DMS 273 treated with DMSO at 0.1 percent for 48 hours (cell line): ENCODE measurements at places on chromosomes 1 and 21.

- DNase-seq = no peak
These were observed 1.8 kb upstream of the CDA start for GRCh38 chr1:20586953-20587660.

GRCh38 chr21:43211072-43211759, 42.4 kb downstream of the CRYAA start:
- DNase-seq = no peak

GRCh38 chr1:98177751-98178150, 256.9 kb upstream of the DPYD start:
- DNase-seq = no peak

DNA sequence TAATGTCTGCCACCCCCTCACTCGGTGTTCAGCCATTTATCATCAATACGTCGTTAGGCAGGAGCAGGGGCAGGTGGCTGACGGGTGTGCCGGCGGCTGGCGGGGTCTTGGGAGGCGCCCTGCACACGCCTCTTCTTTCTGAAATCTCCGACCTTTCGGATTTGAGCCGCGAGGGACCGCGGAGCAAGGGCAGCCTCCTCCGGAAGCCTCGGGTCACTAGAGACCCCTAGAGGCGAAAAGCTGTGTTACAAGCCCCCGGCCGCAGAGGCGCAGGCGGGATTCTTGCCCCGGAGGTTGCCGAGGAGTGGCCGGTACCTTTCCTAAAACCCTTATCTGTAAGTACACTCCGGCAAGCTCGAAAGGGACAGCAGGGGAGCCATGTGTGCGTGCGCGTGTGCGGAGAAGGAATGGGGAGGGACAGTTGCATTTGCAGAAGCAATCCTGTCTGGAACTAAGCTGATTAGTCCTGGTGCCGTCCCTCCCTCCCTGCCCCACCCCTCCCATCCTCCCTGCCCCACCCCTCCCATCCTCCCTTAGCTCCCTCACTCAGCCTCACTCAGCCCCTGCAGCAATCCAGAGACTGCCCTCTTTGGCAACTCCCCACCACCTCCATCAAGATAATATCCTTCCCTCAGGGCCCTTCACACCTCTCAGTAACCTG, 11.0 kb downstream of the BRINP2 start:
- no peak for DNase-seq

DNA sequence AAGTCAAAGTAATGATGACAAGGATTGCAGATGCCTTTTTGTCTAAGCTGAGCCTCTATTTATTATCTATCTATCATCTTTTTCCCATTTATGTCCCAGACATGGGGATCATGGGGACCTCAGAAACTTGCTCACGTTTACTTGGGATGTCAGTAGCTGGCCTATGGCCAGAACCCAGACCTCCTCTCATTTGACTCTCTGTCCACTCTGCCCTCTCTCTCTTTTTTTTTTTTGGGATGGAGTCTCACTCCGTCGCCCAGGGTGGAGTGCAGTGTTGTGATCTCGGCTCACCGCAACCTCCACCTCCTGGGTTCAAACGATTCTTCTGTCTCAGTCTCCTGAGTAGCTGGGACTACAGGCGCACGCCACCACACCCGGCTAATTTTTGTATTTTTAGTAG, 3.7 kb upstream of the ID3 start:
- no peak for DNase-seq

- no peak for DNase-seq
These were observed 6.3 kb upstream of the ATP1B1 start for GRCh38 chr1:169100208-169100607.

DNA sequence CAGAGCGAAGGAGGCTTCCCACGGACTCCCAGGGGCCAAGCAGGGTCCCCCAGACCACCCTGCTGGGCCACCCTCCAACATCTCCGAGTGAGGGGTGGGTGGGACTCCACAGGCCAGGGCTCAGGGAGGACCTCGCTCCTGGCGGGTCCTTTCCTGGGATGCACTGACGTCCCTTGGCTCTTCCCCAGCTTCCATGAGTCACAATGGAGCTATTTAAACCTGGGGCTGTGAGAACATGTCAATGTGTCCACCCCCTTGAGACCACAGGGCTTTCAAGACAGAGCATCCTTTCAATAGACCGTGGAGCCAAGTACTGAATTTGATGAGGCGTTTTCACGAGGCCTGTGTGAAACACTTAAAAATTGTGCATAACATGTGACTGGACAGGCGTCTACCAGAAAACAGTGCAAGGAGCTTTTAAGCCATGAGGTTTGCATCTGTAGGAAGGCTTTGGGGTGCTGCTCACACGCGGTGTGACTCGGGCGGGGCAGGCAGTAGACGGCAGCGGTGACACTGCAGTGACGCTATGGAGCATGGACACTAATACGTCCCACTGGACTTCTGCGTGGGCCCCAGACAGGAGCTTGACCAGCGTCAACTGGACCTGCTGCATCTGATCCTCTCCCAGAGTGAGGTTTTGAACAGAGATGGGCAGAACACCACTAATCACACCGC, 24.1 kb upstream of the NPHP4 start:
- DNase-seq = no peak
